ENCODE measurements at places on chromosomes 1 and 21. TPM values are rescaled to one million over a fixed set of nuclear protein-coding genes. Genes with fewer than 3 reads are reported as not detected.

The LYPD8 gene
- total RNA-seq = not detected

The NUDT4B gene
- total RNA-seq = not detected

The CSF3R gene
- not detected for total RNA-seq

The PCSK9 gene
- 75.1 TPM for total RNA-seq

The FCRL6 gene
- total RNA-seq = not detected

The WDR64 gene
- not detected for total RNA-seq

The RBM11 gene
- total RNA-seq = 1.7 TPM

The AXDND1 gene
- total RNA-seq = 0.46 TPM

All from H9 (cell line).